ENCODE measurements at places on chromosomes 16 and 17.

GRCh38 chr17:81246679-81247338 lies 7.7 kb downstream of the NDUFAF8 start:
- DNase-seq: no peak

- DNase-seq: no peak
Observed at GRCh38 chr17:42313773-42314566, 25.7 kb downstream of the STAT5A start.

- DNase-seq: no peak
Observed at GRCh38 chr17:250487-251300, 69.2 kb upstream of the DOC2B start.

DNA sequence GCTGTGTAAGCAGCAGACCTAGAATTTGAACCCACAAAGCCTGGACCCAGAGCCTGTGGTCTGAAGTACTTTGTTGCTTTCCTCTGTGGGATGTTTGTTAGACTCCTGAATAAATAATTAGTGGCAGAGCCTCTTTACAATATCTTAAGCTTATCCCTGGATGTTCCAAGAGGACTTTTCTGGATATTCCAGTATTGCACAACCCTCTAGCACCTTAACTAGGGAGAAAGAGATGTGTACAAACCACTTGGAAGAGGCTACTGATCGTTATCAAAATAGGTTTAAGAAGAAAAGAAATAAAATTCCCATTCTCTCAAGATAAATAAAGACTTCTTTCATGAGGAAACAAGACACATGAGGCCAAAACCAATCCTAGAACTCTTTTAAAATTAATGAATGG lies 632.4 kb downstream of the CDH11 start:
- DNase-seq: no peak

- no peak for DNase-seq
Observed at GRCh38 chr16:87458424-87458915, 34.4 kb downstream of the ZCCHC14 start.

- DNase-seq: no peak
Observed at GRCh38 chr16:83682868-83683235, 124.9 kb upstream of the HSBP1 start.

All from heart left ventricle (tissue), 16 donors.